ENCODE measurements at places on chromosomes 16 and 17.

DNA sequence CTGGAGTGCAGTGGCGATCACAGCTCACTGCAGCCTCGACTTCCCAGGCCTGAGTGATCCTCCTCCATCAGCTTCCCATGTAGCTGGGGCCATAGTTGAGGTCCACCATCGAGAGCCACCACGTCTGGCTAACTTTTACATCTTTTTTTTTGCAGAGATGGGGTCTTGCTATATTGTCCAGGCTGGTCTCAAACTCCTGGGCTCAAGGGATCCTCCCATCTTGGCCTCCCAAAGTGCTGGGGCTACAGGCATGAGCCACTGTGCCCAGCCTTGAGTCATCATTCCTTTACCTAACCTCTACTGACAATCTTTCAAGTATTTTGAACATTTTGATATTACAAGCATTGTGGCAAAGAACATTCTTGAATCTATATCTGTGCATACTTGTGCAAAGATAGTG, 9.4 kb upstream of the CCDC92B start:
- no peak for DNase-seq

- no peak for DNase-seq
Observed at GRCh38 chr17:50303051-50303450, 28.8 kb downstream of the TMEM92 start.

- DNase-seq = no peak
Observed at GRCh38 chr16:76946879-76947278, 244.1 kb upstream of the MON1B start.

DNA sequence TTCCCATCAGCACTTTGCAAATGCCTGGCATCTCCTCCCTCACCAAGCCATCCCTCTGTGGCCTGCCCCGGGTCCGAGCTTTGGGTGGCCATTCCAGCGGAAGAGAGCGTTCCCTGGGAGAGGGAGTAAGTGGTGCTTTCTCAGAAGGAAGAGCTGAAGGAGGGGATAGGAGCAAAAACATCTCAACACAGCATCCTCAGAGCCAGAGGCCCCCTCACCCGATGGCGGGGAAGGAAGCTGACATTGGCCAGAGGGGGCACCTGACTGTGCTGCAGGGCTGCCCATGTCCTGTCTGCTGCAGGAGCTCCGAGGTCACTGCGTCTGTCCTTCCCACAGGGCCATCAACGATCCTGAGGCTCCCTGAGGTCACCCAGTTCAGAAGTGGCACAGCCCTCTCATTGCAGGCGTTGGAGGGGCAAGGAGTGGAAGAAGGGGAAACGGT, 427 bp upstream of the TLCD3B start:
- DNase-seq = no peak

- no peak for DNase-seq
Observed at GRCh38 chr16:68420366-68420942, 27.9 kb downstream of the SMPD3 start.

GRCh38 chr17:48506246-48506645, 24.6 kb downstream of the HOXB1 start:
- no peak for DNase-seq

GRCh38 chr16:82533189-82533588, 93.6 kb upstream of the CDH13 start:
- DNase-seq = no peak

Measured in NCI-H1694 treated with DMSO at 0.1 percent for 48 hours (cell line).